Stimulated activated CD4-positive, alpha-beta T cell treated with anti-CD3 and anti-CD28 coated beads, TNF-alpha, amount 100 ng/mL, for 1 hour (primary cell): ENCODE measurements at places on chromosomes 6 and 20.

DNA sequence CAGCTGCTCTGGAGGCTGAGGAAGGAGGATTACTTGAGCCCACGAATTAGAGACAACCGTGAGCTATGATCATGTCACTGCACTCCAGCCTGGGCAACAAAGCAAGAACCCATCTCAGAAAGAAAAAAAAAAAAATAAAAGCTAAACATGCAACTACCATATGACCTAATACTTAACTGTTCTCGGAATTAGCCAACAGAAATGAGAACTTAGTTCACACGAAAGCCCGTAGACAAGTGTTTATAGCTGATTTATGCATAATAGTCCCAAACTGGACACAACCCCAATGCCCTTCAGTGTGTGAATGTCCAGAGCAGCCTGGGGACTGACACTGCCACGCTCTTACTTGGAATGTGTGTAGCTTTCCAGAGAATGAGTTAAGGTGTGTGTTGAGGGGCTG, 211.5 kb upstream of the PROKR2 start:
- no peak for DNase-seq

DNA sequence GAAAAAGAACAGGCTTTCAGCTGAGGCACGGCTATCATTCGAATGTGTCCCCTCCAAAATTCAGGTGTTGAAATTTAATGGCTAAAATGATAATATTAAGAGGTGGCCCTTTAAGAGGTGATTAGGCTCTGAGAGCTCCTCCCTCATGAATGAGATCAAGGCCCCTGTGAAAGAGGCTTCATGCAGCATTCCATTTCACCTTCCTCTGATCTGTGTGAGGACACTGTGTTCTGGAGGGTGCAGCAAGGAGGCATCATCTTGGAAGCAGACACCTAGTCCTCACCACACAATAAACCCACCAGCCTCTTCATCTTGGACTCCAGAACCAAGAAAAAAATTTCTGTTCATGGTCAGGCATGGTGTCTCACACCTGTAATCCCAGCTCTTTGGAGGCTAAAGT, 56.4 kb downstream of the PPP1R14C start:
- DNase-seq = no peak

- no peak for DNase-seq
Measured at GRCh38 chr6:119915971-119916370, 566.4 kb upstream of the MAN1A1 start.

DNA sequence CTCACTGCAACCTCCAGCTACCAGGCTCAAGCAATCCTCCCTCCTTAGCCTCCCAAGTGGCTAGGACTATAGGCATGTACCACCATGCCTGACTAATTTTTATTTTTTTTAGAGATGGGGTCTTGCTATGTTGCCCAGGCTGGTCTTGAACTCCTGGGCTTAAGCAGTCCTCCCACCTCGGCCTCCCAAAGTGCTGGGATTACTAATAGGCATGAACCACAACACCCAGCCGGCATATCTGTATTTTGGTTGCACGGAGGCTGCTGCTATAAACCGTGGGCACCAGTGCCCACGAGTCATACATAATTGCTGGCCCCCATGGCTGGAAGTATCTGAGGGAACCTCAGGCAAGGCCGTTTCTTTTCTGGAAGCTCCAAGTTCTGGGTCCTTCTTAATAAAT, 18.3 kb upstream of the ADRM1 start:
- DNase-seq = no peak

GRCh38 chr6:1310628-1311399, 1.1 kb upstream of the FOXQ1 start:
- DNase-seq = no peak

- DNase-seq = no peak
Measured at GRCh38 chr6:107274288-107274687, 159.0 kb upstream of the BEND3 start.

DNA sequence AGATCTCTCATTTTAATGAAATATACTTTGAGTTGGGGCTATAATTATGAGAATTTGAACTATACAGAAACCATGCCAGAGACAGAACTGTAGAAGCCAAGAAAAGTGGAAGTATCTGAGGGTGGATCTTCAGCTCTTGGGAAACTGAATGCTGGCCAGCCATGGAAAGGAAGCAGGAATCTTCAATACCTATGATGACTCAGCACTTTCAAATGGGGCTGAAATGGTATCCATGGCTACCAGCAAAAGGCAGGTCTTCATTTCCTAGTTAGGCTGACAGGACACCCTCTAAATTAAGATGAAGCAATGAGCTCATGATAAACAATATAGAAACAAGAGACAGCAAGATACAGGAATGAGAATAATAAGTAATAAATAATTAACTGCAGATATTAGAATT, 171.3 kb downstream of the COL21A1 start:
- no peak for DNase-seq

- no peak for DNase-seq
Measured at GRCh38 chr20:5357946-5358345, 41.2 kb upstream of the PROKR2 start.
